H1 (cell line): ENCODE measurements at places on chromosomes 4 and X. TPM values are rescaled to one million over a fixed set of nuclear protein-coding genes. Genes with fewer than 3 reads are reported as not detected.

- no peaks in the 10 kb centered on the region for H3K4me1 ChIP-seq
- DNase-seq: no peak
- H3K27me3 ChIP-seq: no peaks in the 10 kb centered on the region
- no peak overlapping the region for H3K27ac ChIP-seq
- no peak overlapping the region for H3K4me3 ChIP-seq
Observed at GRCh38 chr4:27357283-27357682, 496.6 kb downstream of the STIM2 start.

- no peak for DNase-seq
- peaks cover 4% of the 10 kb centered on the region; the same call in 1 of the 2 replicates for H3K36me3 ChIP-seq
- no peaks in the 10 kb centered on the region for H3K27me3 ChIP-seq
Observed at GRCh38 chr4:185859111-185859510, 47.1 kb upstream of the SORBS2 start.

- H3K27me3 ChIP-seq: no peaks in the 10 kb centered on the region
- DNase-seq: no peak
- H3K4me3 ChIP-seq: no peak overlapping the region
- no peaks in the 10 kb centered on the region for H3K36me3 ChIP-seq
- H3K4me1 ChIP-seq: no peaks in the 10 kb centered on the region
Observed at GRCh38 chr4:110487873-110488272, 11.9 kb downstream of the ENPEP start.

DNA sequence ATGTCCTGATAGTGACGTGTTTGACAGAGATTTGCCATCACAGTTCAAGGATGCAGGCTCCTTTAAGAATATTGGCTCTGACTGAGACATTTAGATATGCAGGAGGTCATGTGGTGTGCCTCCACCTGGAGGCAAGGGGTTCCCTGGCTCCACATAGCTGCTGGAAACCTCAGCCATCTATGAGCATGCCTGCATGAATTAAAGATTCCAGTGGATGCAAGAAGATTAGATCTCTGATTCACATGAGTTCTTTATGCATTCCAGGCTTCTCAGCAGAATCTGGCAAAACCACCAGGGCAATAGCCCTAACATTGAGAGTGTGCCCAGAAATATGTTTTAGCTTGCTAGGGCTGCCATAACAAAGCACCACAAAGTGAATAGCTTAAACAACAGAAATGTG lies 298.5 kb upstream of the AADAT start:
- H3K4me1 ChIP-seq: no peaks in the 10 kb centered on the region
- H3K27ac ChIP-seq: no peak overlapping the region
- H3K36me3 ChIP-seq: no peaks in the 10 kb centered on the region
- DNase-seq: no peak
- H3K27me3 ChIP-seq: no peaks in the 10 kb centered on the region

DNA sequence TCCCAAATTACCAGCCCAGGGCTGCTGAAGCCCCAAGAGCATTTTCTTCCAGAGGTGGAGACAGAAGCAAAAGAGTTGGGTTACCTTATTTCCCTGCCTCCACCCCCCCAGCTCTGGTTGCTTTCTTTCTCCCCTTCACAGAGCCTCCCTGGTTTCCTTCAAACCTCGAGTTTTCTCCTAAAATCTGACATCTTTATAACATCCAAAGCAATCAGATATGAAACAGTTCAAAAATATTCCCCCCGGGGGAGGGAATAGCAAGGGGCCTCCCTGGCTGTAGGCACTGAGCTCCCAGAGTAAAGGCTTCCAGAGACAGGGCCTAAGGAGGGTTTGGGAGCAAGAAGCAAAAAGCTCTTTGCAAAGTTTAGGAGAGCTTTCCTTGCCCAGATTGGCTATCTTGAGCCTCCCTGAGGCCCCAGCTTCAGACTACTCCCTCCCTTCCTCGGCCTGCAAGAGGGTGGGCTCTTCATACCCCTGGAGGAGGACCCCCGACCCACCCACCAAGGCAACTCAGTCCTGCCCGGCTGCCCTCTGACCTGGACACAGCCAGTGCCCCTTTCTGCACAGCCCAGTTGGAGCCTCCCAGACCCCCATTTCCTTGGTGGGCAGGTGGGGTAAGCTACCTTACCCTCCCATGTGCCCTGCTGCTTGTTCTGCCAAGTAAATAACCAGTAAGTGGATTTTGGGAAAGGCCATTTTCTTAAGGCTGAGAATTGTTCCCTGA lies 7.6 kb downstream of the MAMLD1 start:
- H3K27ac ChIP-seq: no peak overlapping the region
- no peaks in the 10 kb centered on the region for H3K4me1 ChIP-seq
- no peak for DNase-seq
- no peak overlapping the region for H3K4me3 ChIP-seq

DNA sequence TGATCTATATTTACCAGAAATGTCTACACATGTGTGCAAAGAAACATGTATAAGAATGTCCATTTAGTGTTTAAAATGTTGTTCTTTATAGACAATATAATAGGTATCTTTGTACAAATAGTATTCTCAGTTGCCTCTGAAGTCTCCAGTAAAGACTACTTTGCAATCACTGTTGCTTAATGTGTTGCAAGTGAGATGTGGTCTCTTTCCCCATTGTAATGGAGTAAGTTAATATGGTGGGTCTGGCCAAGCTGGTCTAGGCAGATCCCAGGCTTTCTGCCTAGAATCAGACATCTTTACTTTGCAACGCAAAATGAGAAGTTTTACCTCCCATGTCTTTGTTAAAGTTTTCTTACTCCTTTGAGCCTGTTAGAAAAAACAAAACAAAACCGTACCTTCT lies 144.8 kb downstream of the GABRA3 start:
- no peaks in the 10 kb centered on the region for H3K36me3 ChIP-seq
- no peak for DNase-seq
- no peaks in the 10 kb centered on the region for H3K4me1 ChIP-seq
- no peaks in the 10 kb centered on the region for H3K27me3 ChIP-seq

DNA sequence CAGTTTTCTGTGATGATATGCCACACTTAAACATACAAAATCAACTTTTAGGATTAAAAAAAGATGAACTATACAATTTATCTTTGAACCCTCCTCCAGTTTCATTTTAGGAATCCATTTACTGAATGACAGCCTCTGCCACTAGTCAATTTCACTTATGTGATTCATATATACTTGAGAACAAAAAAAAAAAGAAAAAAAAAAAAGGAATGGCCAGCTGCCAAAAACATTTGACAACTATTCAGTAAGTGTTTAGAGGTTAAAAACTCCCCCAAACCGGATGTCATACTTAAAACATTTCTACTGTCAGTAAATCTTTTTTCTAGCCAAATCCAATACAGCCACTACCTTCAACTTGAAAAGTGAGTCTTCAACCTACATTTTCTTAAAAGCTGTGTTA lies 266.7 kb upstream of the MAGEB2 start:
- H3K4me1 ChIP-seq: no peaks in the 10 kb centered on the region
- no peak overlapping the region for H3K4me3 ChIP-seq
- DNase-seq: no peak
- no peak overlapping the region for H3K27ac ChIP-seq

DNA sequence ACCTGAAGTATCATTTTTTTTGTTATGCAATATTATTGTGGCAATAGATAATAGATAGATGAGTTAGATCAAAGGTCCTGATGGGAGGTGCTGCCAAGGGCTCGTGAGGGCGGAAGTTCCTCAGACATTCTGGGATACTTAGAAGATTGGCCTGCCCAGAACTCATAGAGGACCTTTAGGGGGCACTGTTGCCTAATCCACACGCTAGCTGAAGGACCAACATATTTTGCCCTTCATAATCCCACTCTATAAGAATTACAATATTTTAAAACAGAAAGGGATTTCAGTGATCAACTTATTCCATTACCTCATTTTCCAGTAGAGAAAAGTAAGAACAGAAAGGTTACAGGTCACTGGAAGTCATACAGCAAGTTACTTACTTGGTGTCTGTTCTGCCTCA lies 22.9 kb upstream of the COX7B2 start:
- no peaks in the 10 kb centered on the region for H3K27me3 ChIP-seq
- no peaks in the 10 kb centered on the region for H3K36me3 ChIP-seq
- H3K4me3 ChIP-seq: no peak overlapping the region
- DNase-seq: no peak
- H3K27ac ChIP-seq: no peak overlapping the region

DNA sequence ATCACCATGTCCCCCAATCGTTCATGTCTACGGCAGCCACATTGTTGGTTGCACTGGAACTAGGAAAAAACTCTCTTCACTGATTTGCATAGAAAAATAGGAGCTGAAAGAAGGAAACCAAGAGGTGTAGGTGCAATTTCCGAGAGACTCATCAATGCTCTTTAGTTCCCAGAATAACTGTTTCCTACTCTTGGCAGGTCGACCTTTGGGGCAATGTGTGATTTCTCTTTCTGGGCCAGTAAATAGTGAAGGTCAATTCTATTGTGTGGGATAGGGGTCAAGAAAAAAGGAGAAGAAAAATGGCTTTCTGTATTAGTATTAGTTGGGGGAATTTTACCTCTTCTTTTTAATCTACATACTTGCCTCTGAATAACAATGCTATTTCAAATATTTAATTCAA lies 55.9 kb upstream of the PDE5A start:
- H3K27me3 ChIP-seq: no peaks in the 10 kb centered on the region
- H3K4me1 ChIP-seq: no peaks in the 10 kb centered on the region
- no peak for DNase-seq
- no peak overlapping the region for H3K4me3 ChIP-seq
- no peak overlapping the region for H3K27ac ChIP-seq

GRCh38 chr4:147117431-147117830 lies 171.8 kb upstream of the TTC29 start:
- no peaks in the 10 kb centered on the region for H3K4me1 ChIP-seq
- no peak overlapping the region for H3K4me3 ChIP-seq
- no peak overlapping the region for H3K27ac ChIP-seq
- no peak for DNase-seq
- H3K36me3 ChIP-seq: no peaks in the 10 kb centered on the region

DNA sequence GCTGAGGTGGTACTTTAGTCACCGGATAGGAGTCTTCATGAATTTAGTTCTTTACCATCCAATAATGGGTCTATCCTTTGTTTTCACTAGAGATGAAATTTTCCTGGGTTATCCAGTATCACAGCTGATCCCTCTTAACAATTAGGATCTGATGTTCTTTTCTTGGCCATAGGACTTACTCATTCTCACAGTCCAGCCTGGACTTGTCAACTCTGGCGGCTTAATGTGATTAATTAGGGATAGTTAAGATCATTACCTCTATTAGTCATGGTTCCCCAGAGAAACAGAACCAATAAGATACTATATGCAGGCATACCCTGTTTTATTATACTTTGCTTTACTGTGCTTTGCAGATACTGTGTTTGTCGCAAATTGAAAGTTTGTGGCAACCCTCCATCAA lies 272.7 kb upstream of the FAT4 start:
- H3K27me3 ChIP-seq: no peaks in the 10 kb centered on the region
- H3K36me3 ChIP-seq: no peaks in the 10 kb centered on the region
- H3K27ac ChIP-seq: no peak overlapping the region
- no peaks in the 10 kb centered on the region for H3K4me1 ChIP-seq
- no peak overlapping the region for H3K4me3 ChIP-seq
- no peak for DNase-seq

The HSFX3 gene
- polyA plus RNA-seq: not detected in 2 replicates

DNA sequence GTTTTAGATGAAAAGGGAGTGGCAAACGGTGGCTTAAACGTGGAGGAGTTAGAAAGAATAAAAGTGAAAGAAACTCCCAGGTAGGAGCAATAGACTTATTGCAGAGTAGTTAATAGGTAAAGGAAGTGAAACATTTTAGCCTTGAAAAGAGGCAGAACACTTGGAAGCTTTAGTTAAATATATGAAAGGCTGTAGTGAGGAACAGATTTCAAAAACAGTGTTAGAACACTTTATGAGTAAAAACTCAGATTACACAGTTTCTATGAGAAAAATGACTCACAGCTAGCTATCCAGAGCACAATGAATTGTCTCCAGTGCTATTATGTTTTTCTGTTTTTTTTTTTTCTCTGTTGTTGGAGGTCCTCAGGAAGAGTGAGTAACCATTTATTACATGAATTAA lies 45.8 kb downstream of the TACR3 start:
- H3K36me3 ChIP-seq: no peaks in the 10 kb centered on the region
- no peak overlapping the region for H3K4me3 ChIP-seq
- no peaks in the 10 kb centered on the region for H3K4me1 ChIP-seq
- H3K27me3 ChIP-seq: no peaks in the 10 kb centered on the region
- H3K27ac ChIP-seq: no peak overlapping the region

DNA sequence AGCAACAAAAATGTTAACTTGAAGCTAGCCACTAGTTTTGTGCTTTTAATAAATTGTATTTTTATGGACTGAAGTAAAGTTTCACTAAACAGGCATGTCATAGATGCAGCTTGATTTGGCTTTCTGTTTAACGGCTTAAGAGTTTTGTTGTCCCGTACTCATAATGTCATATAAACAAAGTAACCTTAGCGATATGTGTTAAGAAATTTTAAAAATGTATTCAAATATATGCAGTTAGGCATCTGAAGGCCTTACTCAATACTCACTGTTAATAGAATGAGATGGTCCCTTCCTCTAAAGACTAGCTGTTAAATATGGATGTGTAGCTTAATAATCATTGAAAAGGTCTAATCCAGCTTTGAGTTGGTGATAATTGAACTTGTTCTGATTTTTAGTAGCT lies 1.0 kb upstream of the SCLT1 start:
- no peak overlapping the region for H3K4me3 ChIP-seq
- no peak for DNase-seq
- H3K27me3 ChIP-seq: no peaks in the 10 kb centered on the region
- H3K4me1 ChIP-seq: no peaks in the 10 kb centered on the region
- no peaks in the 10 kb centered on the region for H3K36me3 ChIP-seq

GRCh38 chrX:14359727-14360126 lies 169.6 kb upstream of the GLRA2 start:
- H3K27ac ChIP-seq: no peak overlapping the region
- H3K27me3 ChIP-seq: no peaks in the 10 kb centered on the region
- no peaks in the 10 kb centered on the region for H3K36me3 ChIP-seq
- no peak overlapping the region for H3K4me3 ChIP-seq
- no peak for DNase-seq

GRCh38 chr4:30005995-30006394 lies 714.2 kb upstream of the PCDH7 start:
- no peaks in the 10 kb centered on the region for H3K4me1 ChIP-seq
- no peaks in the 10 kb centered on the region for H3K36me3 ChIP-seq
- no peak overlapping the region for H3K4me3 ChIP-seq

The AMBN gene
- not detected in 2 replicates for polyA plus RNA-seq

GRCh38 chr4:158714937-158715336 lies 8.3 kb downstream of the PPID start:
- peaks cover 2% of the 10 kb centered on the region for H3K27me3 ChIP-seq
- no peak overlapping the region for H3K4me3 ChIP-seq
- H3K27ac ChIP-seq: no peak overlapping the region
- H3K4me1 ChIP-seq: no peaks in the 10 kb centered on the region

The SMIM10L2A gene
- 7.5 and 10.7 TPM in 2 replicates for polyA plus RNA-seq

DNA sequence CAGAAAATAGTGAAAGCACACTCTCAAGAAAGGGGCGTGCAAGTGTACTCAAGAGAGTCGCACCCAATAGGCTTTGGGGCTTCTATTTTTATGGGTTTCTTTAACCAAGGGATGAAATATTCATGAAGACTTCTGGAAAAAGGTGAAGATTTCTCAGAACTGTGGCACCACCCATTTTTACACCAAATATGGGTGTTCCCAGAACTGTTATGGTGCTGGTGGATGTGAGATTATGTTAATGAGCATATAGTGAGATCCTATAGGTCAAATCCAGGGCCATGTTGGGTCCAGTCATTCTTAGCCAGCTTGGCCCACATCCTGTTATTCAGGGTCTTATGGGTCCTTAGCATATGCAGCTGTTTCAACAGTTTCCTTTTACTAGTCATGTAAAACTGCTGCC lies 61.0 kb upstream of the SMIM10 start:
- no peaks in the 10 kb centered on the region for H3K4me1 ChIP-seq
- no peak for DNase-seq
- no peaks in the 10 kb centered on the region for H3K36me3 ChIP-seq
- H3K27ac ChIP-seq: no peak overlapping the region
- H3K4me3 ChIP-seq: no peak overlapping the region
